Neuronal stem cell (in vitro differentiated cells): ENCODE measurements at places on chromosomes 7 and 10.

DNA sequence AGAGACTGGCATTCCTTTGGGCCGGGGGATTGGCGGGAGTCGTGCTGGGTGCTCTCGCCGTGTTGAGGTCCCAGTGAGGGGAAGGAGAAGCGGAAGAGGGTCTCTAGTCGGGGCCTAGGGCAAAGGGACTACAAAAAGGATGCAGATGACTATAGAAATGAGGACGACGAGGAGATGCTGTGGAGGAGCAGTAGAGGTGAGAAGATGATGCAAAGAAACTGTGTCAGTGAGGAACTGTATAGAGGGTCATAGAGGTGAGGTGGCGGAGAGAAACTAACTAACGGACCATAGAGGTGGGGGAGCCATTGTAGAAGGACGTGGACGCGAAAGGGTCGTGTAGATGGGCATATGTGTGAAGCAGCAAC lies 324 bp downstream of the TWNK start:
- peak overlapping the region; percentile 88 for H3K4me3 ChIP-seq
- H3K27ac ChIP-seq = no peak overlapping the region
- peaks cover 12% of the 10 kb centered on the region for H3K4me1 ChIP-seq
- H3K27me3 ChIP-seq = no peaks in the 10 kb centered on the region

DNA sequence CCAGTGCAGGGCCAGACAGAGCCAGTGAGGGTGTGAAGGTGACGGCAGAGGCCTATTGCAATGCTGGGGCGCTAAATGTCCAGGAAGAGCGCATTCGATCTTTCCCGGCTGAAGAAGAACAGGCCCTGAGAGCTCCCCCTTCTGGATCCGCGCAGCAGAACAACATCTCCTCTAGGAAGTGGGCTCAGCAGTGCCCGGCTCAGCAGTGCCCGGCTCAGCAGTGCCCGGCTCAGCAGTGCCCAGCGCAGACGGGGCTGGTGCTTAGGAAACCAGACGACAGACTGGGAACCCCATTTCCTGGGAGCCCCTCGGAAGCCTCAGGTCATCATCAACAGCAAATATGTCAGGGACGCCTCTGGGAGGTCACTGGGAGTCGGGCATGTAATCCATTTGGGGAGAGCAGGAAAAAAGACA lies 4.7 kb upstream of the NOS3 start:
- H3K36me3 ChIP-seq = no peaks in the 10 kb centered on the region
- H3K27me3 ChIP-seq = no peaks in the 10 kb centered on the region
- H3K4me3 ChIP-seq = no peak overlapping the region
- no peak for DNase-seq
- H3K27ac ChIP-seq = no peak overlapping the region

DNA sequence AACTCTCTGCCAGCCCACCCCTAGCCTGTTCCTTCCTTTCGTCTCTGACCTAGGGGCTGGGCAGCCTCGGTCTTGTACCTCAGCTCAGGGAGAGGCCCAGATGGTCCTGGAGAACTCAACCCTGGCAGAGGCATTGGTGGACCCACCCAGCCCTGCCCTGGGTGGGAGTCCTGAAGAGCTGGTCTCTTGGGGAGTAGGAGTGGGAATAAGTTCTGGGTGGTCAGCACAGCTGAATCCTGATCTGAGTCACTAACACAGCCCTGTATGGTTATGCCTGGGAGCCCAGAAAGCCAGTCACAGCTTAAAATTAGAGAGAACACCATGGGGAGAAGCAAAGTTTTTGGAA lies 84.0 kb downstream of the SORBS1 start:
- H3K27me3 ChIP-seq = no peaks in the 10 kb centered on the region
- no peak for DNase-seq
- no peak overlapping the region for H3K27ac ChIP-seq
- no peak overlapping the region for H3K4me3 ChIP-seq
- no peaks in the 10 kb centered on the region for H3K36me3 ChIP-seq

- DNase-seq = no peak
- no peaks in the 10 kb centered on the region for H3K36me3 ChIP-seq
- H3K4me1 ChIP-seq = no peaks in the 10 kb centered on the region
- no peaks in the 10 kb centered on the region for H3K27me3 ChIP-seq
- no peak overlapping the region for H3K27ac ChIP-seq
Measured at GRCh38 chr10:61279400-61279799, 173.8 kb downstream of the TMEM26 start.

GRCh38 chr7:158000160-158000559 lies 587.5 kb downstream of the PTPRN2 start:
- no peak overlapping the region for H3K4me3 ChIP-seq
- no peak overlapping the region for H3K27ac ChIP-seq
- no peaks in the 10 kb centered on the region for H3K36me3 ChIP-seq
- H3K4me1 ChIP-seq = no peaks in the 10 kb centered on the region
- no peaks in the 10 kb centered on the region for H3K27me3 ChIP-seq
